ENCODE measurements at places on chromosomes 16 and 17.
A peak's percentile ranks its signal among the peaks of the same experiment; 100 is the strongest.

DNA sequence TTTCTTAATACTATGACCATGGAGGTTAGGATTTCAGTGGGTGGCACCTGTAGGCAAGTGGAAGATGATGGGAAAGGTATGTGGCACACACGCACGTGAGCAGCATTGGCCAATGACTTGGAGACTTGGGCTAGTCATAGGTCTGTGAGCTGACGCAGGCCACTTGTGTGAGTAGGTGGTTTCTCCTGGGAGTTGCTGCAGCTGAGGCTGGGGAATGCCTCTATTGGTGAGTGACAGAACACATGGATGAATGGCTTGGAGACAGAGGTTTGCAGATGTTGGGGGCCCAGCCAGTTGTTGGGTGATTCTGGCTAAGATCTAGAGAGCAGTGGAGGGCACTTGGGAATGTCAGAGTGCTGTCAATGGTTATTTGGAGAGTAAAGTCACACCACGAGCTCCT, 64.1 kb downstream of the MARF1 start:
- DNase-seq: no peak

DNA sequence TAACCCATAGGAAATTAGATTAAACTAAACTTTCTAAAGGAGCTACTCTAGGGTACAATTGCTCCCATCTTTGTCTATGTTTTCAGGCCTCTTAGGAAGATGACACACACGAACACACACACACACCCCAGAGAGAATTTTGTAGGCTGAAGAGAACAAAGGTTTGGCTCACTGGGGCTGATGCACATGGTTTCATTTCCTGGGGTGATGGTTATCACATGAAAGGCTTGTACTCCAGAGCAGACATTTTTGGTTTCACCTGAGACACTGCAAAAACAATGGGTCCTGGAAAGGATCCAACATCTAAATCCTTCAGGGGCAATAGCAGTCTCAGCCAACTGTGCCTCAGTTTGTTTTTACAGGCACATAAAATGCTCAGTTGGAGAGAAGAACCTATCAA, 62.8 kb downstream of the GRB7 start:
- no peak for DNase-seq

- DNase-seq: no peak
These were observed 80.9 kb upstream of the C17orf78 start for GRCh38 chr17:37294888-37295287.

- DNase-seq: no peak
These were observed 14.8 kb downstream of the FAM234A start for GRCh38 chr16:249431-249830.

DNA sequence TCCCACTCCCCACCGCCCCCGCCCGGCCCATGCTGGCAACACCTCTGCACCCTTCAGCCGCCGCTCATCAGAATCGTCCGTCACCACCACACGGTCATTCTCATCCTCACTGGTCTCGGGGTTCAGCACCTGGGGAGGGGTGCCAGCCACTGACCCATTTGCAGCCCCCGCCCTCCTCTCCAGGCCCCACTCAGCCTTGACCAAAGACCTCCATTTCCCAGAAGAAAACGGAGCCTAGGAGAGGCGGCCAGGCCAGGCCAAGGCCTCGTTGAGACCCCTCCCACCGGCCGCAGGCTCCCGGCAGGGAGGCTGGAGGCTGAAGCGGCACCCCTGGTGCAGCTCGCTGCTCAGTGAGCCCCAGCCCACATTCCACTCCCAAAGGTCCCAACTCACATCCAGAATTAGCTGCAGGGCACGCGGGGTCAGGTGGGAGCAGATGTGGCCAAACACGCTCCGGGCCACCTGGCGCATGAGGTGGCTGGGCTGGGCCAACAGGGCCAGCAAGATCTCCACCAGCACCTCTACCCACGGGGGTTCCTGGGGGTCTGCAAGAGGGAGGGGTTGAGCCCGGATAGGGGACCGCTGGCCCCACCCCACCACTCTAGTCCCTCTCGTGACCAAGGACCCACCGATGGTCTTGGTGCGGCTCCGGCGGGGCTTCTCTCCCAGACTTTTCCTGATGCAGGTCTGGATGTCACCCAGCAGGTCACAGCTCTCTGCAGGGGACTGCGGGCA, 9.8 kb downstream of the MYBBP1A start:
- DNase-seq: no peak

DNA sequence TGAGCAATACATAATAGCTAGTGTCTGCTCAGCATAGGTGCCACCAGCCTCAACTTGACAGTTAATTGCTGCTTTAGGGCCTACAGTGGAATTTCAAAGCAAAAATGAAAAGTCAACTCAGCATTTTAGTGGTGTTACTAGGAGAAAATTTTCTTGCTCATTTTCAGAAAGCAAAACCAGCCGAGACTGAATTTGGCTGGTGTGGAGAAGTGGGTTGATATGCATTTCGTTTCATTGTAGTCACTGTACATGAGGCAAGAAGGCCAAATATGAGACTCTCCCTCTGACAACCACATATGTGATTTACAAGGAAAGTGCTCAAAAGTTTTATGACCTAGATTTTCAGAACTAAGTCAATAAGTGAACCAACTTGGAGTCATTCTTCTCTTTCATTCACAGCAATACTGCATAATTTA, 54.0 kb downstream of the DUSP14 start:
- no peak for DNase-seq

DNA sequence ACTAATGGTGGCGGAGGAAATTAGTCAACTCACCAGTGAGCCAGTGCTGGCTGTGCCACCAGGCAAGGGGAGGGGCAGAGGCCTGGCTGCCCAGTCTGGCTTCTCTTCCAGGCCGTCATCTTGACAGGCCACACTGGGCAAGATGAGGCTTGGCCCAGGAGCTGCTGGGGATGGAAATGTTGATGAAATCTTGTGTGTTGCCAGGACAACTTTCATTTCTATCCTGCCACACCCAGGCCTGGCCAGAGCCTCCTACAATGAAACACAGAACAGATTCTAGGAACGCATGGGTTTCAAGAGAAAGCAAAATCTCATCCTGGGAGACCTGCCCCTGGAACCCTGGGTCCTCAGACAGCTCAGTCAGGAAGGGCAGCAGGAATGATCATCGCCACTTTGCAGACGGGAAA, 9.3 kb downstream of the HEXIM2 start:
- DNase-seq: peak; percentile 84

- DNase-seq: peak; percentile 22
These were observed 11.5 kb downstream of the SLC46A1 start for GRCh38 chr17:28394337-28395116.

DNA sequence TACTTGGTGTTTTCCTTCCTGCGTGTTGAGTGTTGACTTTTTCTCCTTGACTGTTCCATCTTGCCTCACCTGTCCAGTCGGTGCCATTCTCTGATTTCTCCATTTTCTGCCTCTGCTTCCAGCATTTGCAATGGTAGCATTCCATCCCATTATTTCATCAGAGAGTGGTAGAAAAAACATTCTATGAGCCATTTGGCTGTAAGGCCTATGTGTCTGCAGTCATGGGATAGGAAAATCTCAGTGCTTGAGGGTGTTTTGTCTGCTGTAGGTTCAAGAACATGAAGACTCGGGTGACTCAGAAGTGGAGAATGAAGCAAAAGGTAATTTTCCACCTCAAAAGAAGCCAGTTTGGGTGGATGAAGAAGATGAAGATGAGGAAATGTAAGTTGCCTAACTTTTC, 2.7 kb downstream of the UTP18 start:
- no peak for DNase-seq

GRCh38 chr17:76077584-76078110, 1.3 kb upstream of the ZACN start:
- DNase-seq: no peak

DNA sequence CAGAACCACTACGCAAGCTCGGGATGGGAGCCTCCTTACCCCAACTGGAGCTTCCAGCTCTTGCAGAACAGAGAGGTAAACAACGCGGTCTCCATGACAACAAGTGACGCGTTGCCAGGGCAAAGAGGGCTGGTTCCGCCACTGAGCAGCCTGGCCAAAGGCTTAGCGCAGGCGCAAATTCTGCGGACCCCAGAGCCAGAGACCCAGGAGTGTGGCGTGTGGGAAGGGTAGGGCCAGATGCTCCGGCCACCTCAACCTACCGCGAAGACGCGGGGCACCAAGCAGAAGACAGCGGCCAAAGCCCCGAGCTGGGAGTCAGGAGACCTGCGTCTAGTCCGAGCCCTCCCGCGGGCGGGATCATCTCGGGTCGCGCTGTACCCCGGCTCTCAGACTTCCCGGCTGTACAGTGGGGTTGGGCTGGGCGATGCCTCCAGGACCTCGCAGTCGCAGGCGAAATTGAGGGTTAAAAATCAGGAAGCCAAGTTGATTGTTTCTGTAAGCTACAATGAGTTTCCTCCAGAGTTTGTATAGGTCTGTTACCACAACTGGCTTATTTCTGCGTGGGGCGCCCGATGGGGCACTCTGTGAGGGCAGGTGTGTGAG, at the start of gene TEKT1:
TSS of gene TEKT1 (minus strand) at position 69 of the 603 bp plus-strand sequence. CDS start 1,353 bp downstream, outside the sequence.
- peak; percentile 64 for DNase-seq

GRCh38 chr16:84794626-84795025, 25.2 kb upstream of the CRISPLD2 start:
- DNase-seq: no peak

- DNase-seq: no peak
These were observed 54.4 kb upstream of the YPEL2 start for GRCh38 chr17:59277031-59277430.

DNA sequence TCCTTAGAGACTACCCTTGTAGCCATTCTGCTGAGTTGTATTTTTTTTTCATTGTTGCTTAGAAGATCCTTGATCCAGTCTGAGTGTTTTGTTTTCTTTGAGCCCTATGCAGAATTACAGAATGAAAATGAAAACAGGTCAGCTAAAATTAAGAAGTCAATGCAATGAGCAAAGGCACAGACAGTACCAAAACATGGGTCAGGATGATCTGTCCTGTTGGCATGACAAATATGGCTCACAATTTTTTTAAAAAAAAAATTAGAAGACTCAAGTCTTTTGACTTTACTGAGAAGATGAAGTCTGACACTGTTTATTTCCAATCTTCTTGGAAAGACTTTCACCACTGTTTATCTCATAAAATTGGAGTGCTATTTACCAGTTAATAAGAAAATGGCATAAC, 32.4 kb downstream of the KCNJ16 start:
- peak; percentile 20 for DNase-seq

- DNase-seq: no peak
These were observed 9.5 kb upstream of the IGFBP4 start for GRCh38 chr17:40433551-40434415.

DNA sequence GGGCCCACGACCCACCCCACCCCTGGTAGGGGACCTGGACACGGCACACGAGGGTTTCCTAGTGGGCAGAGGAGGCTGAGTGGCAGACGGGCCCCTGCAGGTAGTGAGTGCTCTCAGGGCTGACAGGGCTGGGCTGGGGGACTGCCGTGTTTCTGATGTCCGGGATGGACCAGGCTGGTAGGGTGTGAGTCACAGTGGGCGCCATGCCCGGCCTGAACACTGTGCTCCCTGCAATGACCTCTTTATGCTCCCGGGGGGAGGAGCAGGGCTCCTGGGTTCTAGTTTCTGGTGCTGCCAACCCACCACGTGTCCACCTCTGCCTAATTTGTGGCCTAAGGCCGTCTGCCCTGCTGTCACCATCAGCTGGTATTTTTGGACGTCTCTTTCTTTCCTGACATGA, 26.3 kb downstream of the ARHGAP23 start:
- DNase-seq: peak; percentile 93

GRCh38 chr16:54454616-54455015, 168.0 kb upstream of the IRX3 start:
- DNase-seq: no peak

- DNase-seq: no peak
These were observed 6.2 kb upstream of the TBKBP1 start for GRCh38 chr17:47687748-47688147.

DNA sequence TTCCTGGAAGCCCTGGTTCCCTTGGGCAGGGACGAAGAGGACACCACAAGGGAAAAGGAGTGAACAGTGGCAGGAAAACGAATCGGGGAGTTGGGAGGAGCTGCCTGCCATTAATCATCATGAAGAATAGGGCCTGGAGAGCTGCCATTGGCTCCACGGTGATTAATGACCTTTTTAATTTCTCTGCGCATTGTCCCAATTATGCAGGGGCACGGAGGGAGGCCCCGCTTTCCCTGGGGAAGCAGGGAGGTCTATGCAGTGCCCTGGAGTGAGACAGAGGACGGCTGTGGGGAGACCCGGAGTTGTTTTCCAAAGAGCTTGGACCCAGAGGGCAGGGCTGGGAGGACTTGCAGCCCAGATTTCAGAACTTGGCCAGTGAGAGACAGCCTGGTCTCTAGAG, 338.9 kb upstream of the C16orf82 start:
- no peak for DNase-seq

DNA sequence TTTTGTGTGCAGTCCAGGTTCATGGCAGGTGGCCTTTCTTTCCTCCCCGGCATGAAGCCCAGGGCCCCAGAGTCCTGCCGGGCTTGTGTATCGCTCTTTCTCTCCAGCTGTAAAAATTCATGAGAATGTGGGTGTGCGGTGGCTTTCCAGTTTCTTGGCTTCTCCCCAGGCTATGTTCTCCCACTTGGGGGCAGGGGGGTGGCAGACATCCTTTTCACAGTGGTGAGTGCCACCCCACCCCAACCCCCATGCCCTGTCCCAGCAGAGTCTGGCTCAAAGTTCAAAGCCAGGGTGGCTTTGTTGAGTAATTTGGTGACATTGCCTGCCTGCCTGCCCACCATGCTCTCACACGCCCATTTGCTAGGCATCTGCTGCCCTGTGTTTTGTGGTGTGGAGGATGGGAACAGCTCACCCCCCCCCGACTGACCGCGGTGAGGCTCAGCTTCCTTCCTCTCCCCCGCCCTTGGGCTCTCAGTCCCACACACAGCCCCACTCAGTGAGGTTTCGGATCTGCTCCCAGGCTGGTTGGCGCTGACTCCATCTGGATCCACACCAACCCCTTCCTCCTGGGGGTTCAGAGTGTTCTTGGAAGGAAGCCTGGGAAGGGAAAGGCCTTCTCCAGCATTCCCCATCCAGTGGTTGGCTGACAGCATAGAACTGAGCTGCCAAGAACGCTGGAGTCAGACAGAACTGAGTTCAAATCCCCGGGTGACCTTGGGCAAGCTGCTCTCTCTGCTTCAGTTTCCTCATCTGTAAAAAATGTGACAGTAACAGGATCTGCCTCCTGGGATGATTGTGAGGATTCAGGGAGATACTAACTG, 36.0 kb downstream of the CHD9 start:
- DNase-seq: peak; percentile 99

- no peak for DNase-seq
These were observed 858 bp downstream of the SKAP1 start for GRCh38 chr17:48429156-48429555.

- DNase-seq: peak; percentile 71
These were observed 7.9 kb upstream of the MT2A start for GRCh38 chr16:56600398-56600999.

GRCh38 chr17:37338847-37339246, 36.9 kb upstream of the C17orf78 start:
- DNase-seq: no peak

- no peak for DNase-seq
These were observed 18.7 kb downstream of the ITGAL start for GRCh38 chr16:30491229-30491628.

- peak; percentile 95 for DNase-seq
These were observed 240.7 kb downstream of the MAP2K6 start for GRCh38 chr17:69654981-69655855.

DNA sequence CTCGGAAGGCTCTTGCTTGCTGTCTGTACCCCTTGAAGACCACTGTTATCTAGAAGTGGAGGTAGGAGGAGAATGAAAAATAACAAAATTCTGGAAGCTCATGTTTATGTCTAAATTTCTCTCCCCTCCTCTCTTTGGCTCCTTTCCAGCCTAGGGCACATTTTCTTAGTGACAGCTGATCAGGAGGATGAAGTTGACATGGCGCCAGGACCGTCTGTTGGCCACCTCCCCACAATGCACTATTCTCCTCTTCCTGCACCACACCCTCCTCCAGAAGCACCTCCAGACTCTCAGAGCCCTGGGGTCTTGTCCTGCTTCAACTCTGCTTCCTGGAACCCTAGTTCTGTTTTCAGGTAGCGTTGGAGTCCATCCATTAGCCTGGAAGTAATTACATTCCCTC, 25.5 kb upstream of the SSTR2 start:
- no peak for DNase-seq

Data from LHCN-M2 (cell line).